ENCODE measurements at places on chromosomes 13 and 19. TPM values are rescaled to one million over a fixed set of nuclear protein-coding genes. Genes with fewer than 3 reads are reported as not detected.

DNA sequence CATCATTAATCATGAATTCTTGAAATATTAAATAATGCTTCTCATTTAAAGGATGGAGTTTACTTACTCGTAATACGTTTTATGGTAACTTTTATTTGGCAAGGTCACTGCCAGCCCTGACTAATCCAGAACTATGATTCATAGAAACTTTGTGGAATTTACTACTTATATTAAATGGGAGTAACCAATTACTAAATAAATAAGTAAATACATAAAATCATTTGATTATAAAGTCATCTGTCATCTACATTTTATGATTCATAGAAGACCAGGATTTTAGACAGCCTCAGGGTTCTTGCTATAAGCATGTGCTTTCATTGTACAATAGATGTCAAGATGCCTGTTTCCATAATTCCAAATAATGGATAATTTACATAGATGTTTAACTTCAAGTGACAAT, 611.1 kb downstream of the TBC1D4 start:
- H3K27ac ChIP-seq, result no peak overlapping the region
- ATAC-seq, result no peak
- no peaks in the 10 kb centered on the region for H3K4me1 ChIP-seq
- no peaks in the 10 kb centered on the region for H3K27me3 ChIP-seq
- no peak overlapping the region for H3K4me3 ChIP-seq

- peak overlapping the region; percentile 61 for H3K27ac ChIP-seq
- no peaks in the 10 kb centered on the region for H3K36me3 ChIP-seq
- no peaks in the 10 kb centered on the region for H3K27me3 ChIP-seq
- no peak overlapping the region for H3K4me3 ChIP-seq
- H3K4me1 ChIP-seq, result peaks cover 6% of the 10 kb centered on the region
These were observed 90.5 kb downstream of the STARD13 start for GRCh38 chr13:33194820-33195692.

DNA sequence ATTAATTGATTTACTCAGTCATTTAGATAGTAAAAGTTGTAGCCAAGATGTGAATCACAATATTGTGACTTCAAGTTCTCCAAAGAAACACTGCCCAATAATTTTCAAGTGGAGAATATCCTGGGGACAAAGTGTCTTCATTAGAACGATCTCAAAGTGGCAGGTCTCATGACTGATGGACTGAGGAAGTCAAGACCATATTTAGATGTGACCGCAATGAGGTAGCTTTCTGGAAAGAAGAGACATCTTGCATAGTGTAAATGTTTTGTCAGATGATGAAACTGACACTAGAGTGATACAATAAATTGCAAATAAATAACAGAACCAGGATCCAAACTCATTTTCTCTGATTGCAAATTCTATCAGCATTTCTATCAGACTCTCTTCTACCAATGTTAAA, 1476.9 kb downstream of the EFNB2 start:
- H3K4me1 ChIP-seq, result no peaks in the 10 kb centered on the region
- H3K36me3 ChIP-seq, result no peaks in the 10 kb centered on the region
- H3K4me3 ChIP-seq, result no peak overlapping the region

DNA sequence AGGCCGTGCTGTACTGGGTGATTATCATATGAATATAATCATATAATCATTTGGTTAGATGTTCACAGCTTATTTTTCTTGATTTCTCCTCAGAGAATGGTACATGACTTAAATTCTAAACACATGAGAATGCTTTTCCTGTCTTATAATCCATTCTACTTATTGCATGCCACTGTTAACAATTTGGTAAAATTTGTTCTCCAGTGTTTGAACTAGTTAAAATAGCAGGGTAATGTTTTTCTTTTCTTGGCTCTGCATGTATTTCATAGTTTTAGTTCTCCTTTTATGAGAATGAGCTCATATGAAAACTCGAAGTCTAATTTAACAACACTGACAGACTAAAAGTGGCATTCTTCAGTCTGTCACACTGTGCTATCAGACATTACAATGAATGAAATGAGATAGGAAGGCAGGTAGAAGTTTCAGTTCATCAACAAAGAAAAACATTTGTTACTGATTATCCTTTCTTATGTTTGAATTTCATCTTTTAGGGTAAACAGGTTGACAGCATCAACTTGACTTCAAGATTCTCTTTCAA, 10.2 kb downstream of the SPRYD7 start:
- H3K4me3 ChIP-seq, result no peak overlapping the region
- H3K27me3 ChIP-seq, result no peaks in the 10 kb centered on the region
- H3K27ac ChIP-seq, result no peak overlapping the region
- H3K36me3 ChIP-seq, result peaks cover 93% of the 10 kb centered on the region

DNA sequence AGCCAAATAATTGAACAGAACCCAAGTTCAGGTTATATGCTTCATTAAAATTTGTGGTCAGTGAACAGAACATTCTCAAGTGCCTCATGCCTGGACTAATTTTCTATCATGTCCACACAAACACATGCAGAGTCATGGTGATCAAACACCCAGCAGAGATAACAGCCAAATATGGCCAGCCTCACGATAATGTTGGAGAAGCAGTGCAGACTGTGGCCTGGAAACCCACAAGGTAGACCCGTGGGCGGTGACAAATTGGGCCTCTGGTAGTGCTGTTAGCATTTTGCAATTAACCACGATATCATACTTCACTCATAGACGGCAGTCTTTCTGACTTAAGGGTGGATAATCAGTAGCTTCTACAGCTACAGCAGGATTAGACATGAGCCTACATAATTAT, 35.0 kb upstream of the VWA8 start:
- H3K4me3 ChIP-seq, result no peak overlapping the region
- no peaks in the 10 kb centered on the region for H3K36me3 ChIP-seq
- no peaks in the 10 kb centered on the region for H3K27me3 ChIP-seq
- ATAC-seq, result no peak
- no peak overlapping the region for H3K27ac ChIP-seq

DNA sequence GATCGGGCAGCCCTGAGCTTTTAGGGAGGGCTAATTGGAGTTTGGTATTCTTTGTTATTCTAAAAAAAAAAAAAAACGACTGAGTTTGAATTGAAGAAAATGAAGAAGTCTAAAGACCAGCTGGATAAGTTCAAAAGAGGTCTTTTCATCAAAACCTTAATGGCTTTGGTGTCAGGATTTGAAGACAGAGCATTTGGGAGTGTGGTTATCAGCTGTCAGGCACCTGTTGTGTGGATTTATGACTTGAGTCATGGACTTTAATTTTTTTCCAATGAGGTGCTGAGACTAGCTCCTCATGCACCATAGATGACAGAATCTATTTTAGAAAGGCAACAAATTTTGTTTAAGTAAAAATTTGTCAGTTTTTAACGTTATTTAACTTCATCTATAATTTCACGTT, 72.5 kb downstream of the FREM2 start:
- no peaks in the 10 kb centered on the region for H3K36me3 ChIP-seq
- H3K4me1 ChIP-seq, result no peaks in the 10 kb centered on the region
- peaks cover 6% of the 10 kb centered on the region for H3K27me3 ChIP-seq
- no peak overlapping the region for H3K27ac ChIP-seq
- H3K4me3 ChIP-seq, result no peak overlapping the region
- no peak for ATAC-seq

DNA sequence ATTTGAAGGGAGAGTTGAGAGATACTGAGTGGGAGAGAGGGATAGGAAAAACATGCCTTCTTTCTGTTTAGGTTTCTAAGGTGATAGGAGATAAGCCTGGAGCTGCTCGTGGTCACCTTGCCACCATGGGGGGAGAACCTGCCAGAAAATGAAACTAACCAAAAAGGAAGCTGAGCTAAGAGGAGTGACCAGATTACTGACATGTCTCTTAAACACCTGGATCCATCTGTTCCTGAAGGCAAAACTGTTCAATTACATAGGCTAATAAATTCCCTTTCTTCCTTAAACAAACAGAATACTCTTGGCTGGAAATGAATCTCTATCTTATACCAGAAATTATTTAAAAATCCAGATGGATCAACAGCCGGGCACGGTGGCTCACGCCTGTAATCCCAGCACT, 27.3 kb downstream of the ZNF473 start:
- peaks cover 5% of the 10 kb centered on the region for H3K27me3 ChIP-seq
- H3K4me1 ChIP-seq, result peaks cover 19% of the 10 kb centered on the region
- H3K36me3 ChIP-seq, result no peaks in the 10 kb centered on the region
- H3K4me3 ChIP-seq, result no peak overlapping the region
- no peak overlapping the region for H3K27ac ChIP-seq

GRCh38 chr13:77563111-77563510, 27.6 kb downstream of the SCEL start:
- no peak overlapping the region for H3K4me3 ChIP-seq
- no peaks in the 10 kb centered on the region for H3K27me3 ChIP-seq
- no peak for ATAC-seq
- no peaks in the 10 kb centered on the region for H3K36me3 ChIP-seq
- no peak overlapping the region for H3K27ac ChIP-seq
- no peaks in the 10 kb centered on the region for H3K4me1 ChIP-seq

DNA sequence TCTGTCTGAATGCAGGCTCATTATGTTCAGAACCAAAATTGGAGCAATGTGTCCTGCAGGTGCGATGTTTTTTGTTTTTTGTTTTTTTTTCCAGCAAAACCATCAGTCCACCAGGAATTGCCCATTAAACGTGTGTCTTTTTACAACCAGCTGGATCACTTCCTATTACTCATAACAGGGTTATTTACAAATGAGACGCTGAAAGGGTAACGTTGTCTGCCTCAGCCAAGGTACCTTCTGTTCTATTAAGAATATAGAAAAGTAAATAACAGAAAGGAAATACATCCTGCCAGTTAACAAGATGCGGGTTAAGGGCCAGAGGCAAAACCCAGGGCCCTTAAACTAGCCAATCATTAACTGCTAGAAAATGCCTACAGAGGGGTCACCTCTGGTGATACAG, 590.4 kb downstream of the TBC1D4 start:
- no peaks in the 10 kb centered on the region for H3K27me3 ChIP-seq
- H3K4me1 ChIP-seq, result no peaks in the 10 kb centered on the region
- no peak overlapping the region for H3K4me3 ChIP-seq
- H3K36me3 ChIP-seq, result no peaks in the 10 kb centered on the region
- ATAC-seq, result no peak

ZNF28 gene
- total RNA-seq, result 6.1 TPM

FGF22 gene
- 1.0 TPM for total RNA-seq

Data from gastroesophageal sphincter (tissue), 4 donors.